ENCODE measurements at places on chromosomes 1 and 21. TPM values are rescaled to one million over a fixed set of nuclear protein-coding genes. Genes with fewer than 3 reads are reported as not detected.

PGLYRP4 gene
- total RNA-seq, result 0.38 TPM

SOAT1 gene
- 190 TPM for total RNA-seq

DNA sequence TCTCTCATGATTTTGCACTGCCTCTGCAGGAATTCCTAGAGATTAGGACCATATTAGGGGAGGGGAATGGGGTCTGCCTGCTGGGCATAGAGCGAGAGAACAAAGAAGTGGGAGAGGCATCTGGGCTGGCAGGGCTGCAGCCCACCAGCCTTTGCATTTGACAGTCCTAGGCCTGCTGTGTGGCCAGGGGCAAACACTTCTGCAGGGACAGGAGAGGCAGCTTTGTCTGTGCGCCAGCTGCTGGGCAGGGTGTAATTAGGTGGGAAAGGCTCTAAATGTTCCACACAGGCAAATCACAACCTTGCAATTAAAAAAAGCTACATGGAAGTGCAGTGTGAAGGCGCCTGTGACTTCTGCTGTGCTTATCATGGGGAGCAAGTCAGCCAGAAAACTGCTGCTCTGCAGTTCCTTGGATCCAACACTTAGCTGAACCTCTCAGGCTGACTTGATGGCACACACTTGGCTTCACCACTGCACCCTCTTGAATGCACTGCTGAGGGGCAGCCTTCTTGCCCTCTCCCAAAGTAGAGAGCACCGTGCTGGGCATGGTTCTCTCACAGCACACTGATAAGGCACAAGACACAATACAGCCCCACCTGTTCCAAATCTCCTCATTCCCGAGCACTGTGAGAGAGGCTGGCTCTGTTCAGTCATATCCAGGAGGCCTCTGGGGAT is 73.6 kb upstream of the TLR5 start:
- DNase-seq, result no peak

REN gene
- total RNA-seq, result not detected

CFH gene
- total RNA-seq, result 26.1 TPM

DNA sequence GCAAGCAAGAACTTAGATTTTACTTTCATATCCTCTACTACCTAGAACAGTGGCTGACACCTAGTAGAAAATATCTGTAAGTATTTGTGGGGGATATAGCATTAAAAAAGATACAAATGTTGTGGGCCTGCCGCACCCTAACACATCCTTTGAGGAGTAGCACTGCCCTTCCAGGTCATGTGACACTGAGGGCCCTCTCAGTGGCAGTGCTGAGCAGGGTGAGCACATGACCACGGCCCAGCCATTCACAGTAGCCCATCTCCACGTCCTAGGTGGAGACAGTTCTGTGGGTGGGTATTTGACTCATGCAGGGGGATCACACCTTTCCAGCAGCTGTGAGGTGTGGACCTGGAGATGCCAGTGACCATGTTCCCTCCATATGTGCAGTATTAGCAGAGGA is 108.9 kb downstream of the OMA1 start:
- DNase-seq, result no peak

GRCh38 chr1:33930346-33931110 is 66.6 kb downstream of the HMGB4 start:
- no peak for DNase-seq

DNA sequence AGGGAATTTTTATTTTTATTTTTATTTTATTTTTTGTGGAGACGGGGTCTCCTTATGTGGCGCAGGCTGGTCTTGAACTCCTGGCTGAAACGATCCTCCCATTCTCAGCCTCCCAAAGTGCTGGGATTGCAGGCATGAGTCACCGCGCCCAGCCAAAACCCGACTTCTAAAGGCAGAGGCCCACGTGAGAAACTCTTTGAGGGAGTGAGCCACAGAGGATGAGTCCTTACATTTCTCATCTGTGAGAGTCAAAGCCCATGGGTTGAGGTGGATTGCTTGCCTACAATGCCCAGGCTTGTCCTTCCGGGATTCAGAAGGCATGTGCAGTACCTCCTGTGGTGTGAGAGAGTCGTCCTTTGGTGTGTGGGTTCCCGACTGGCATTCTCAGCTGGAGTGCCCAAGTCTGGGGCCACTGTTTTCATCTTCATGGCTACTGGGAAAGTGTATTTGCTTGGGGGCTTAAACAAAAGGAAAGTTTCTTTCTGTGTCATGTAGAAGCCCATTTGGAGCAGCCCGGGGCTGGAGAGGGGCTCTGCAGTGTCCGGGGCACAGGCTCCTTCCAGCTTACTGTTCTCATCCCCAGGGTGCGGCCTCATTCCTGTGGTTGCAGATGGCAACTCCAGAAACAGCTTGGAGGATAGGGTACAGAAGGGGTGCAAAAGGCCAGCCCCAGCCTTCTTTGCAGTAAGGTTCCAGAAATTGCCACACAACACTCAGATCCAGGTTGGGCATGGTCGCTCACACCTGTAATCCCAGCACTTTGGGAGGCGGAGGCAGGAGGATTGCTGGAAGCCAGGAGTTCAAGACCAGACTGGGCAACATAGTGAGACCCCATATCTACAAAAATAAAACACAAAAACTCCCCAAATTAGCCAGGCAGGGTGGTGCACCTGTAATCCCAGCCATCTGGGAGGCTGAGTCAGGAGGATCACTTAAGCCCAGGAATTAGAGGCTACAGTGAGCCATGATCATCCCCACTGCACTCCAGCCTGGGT is 29.4 kb upstream of the CSF3R start:
- DNase-seq, result no peak

UBE2U gene
- not detected for total RNA-seq

DNA sequence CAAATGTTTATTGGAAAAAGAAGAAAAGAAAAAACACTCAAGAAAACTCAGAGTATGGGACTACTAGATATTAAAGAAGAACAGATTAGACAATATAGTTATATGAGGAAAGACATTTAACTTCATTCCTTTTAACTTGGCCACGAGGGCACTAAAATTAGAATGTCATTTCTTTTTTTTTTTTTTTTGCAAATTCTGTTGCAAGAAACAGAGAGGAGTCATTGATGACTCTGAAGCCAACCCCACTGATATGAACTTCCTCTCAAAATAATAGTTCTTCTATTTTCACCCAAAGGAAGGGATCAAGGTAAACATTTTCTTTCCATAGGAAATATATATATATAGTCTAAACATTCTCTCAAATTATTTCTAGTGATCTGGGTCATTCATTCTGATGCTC is 24.6 kb upstream of the PEX19 start:
- DNase-seq, result no peak

GRCh38 chr1:110787328-110788071 is 85.4 kb upstream of the CD53 start:
- no peak for DNase-seq

DNA sequence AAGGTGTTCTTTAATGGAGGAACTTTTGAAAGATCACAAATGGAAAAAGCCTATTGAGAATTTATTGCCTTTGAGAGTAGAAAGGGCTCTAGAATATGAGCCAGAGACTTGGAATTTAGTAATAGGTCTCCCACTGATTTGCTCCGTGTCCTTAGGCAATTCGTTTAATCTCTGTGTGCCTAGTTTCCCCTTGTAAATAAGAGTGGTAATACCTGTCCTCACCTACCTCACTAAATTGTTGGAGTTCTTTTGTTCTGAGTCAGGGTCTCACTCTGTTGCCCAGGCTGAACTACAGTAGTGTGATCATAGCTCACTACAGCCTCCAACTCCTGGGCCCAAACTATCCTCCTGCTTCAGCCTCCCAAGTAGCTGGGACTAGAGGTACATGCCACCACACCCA is 15.0 kb upstream of the TEKT2 start:
- DNase-seq, result no peak

DNA sequence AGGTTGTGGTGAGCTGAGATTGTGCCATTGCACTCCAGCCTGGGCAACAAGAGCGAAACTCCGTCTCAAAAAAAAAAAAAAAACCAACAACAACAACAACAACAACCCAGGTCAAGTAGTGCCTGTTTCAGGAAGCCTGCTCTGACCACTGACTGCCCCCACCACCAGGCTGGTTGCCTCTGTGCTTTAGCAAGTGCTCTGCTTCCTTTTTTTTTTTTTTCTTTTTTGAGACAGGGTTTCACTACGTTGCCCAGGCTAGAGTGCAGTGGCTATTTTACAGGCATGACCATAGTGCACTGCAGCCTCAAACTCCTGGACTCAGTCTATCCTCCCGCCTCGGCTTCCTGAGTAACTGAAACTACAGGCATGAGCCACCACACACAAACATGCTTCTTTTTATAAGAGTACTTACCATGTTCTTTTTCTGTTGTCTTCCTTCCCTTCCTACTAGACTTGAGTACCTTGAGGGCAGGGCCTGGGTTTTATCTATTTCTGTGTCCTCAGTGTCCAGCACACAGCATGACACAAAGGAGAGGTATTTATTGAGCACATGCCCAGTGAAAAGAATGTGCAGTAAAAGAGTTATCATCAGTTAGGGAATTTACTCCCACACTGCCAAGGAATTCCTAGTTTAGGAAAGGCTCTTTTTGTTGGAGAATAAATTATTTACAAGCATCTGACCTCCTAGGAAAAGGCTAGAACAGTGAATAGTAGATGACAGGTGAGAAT is 9.9 kb upstream of the COA7 start:
- DNase-seq, result no peak

ANGPTL3 gene
- total RNA-seq, result not detected

GRCh38 chr1:233664804-233665574 is 51.1 kb downstream of the KCNK1 start:
- no peak for DNase-seq

WNT4 gene
- 2.4 TPM for total RNA-seq

DNA sequence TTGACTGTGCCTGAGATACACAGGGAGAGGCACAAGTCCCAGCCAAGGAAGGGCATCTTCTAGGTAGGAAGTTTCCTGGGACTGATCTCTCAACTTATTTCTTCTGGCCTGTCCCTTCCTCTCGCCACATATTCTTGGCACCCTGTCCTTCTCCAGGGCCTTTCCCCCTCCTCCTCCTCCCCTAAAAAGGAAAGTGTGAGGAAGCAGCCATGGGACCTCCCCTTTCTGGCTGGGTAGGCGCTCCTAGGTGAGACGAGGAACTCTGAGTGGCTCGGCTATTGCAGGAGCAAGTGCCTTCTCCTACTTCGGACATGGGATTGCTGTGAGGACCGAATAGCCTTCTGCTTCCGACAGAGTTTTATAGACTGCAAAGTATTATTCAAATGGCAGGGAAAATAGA is 15.5 kb upstream of the MTARC2 start:
- DNase-seq, result no peak

PRAMEF18 gene
- total RNA-seq, result not detected

IL12RB2 gene
- not detected for total RNA-seq

DNA sequence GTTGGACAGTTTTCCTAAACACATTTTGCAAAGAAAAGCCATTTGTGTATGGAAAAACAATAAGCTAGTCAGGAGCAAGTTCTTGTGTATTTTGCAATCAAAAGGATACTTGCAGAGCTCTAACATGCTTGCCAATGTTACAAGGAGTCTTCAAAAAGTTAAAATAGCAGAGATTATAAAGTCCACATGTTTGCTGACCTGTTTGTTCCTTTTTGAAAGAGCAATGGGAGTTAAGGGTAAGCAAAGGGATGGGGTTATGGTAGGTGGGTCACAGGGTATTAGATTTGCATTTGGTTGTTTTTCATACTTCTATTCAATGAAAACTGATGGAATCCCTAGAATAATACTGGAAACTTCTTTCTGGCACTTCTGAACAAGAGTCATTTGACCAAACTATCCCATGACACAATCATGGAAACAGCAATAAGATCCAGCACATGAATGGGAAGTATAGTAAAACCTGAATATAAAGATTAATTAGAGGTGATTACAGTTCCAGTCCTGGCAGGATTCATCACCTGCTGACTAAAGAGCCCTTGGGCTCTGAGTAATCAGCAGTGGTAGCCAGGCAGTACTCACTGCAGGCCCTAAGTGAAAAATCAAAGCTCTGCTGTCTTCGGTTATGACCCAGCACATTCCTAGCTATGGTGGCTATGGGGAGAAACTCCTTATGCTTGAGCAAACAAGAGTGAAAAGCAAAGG is 27.1 kb upstream of the ZC3H11B start:
- DNase-seq, result no peak

- DNase-seq, result no peak
Observed at GRCh38 chr1:76153841-76154205, 79.3 kb downstream of the ST6GALNAC3 start.

DNA sequence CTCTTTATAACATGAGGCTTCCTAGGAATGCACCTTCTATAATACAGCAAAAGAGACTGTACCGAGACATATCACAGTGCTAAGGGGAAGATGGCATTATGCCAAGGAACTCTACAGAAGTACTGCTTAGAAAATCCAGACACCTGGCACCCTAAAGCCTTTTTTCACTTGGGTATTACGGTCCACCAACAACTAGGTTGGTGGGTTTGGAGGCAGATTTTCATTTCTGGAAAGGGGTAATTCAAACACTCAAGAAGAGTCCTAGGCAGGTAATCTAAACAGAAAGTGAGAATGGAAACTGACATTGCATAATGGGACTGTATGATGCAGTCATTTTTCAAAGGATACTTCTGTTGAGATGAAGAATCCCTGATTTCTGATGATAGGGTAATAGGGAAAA is 19.6 kb downstream of the SCMH1 start:
- DNase-seq, result no peak

DNA sequence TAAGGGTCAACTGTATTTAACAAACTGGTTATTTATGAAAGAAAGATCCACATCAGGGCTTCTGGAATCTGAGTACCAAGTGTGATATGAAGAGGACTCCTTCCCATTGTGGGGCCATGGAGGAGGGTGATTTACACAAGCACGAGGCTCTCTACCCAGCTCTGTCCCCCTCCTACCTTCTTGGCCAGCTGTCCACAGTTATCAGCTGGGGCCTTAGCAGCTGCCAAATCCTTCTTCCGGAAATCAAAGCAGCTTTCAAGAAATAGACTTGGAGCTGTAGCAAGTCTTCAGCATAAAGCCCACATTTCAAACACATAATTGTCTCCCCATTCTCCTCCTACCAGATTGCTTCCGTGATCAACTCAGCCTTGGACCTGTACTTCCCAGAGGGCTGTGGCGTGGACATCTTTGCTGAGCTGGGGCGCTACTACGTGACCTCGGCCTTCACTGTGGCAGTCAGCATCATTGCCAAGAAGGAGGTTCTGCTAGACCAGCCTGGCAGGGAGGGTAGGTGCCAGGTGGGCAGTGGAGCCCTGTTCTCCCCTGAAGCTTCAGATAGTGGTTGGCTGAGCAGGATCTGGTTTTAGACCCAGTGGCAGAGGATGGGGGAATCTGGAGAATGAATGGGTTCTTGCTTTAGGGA is 15.5 kb downstream of the AZIN2 start:
- no peak for DNase-seq

- DNase-seq, result no peak
Observed at GRCh38 chr1:204361781-204362180, 2.1 kb upstream of the PLEKHA6 start.

GRCh38 chr1:94335950-94336349 is 82.2 kb upstream of the ABCD3 start:
- DNase-seq, result peak; percentile 70

GRCh38 chr1:203207751-203208150 is 21.2 kb upstream of the CHI3L1 start:
- no peak for DNase-seq

- DNase-seq, result no peak
Observed at GRCh38 chr1:74395571-74395970, 116.8 kb downstream of the LRRC53 start.

TEDDM1 gene
- total RNA-seq, result not detected

Data from Calu3 (cell line).